Activated CD8-positive, alpha-beta memory T cell treated with anti-CD3 and anti-CD28 coated beads for 48 hours (primary cell): ENCODE measurements at places on chromosomes 16 and 17.

- DNase-seq, result no peak
Measured at GRCh38 chr17:41009301-41009760, 403 bp upstream of the KRTAP3-1 start.

DNA sequence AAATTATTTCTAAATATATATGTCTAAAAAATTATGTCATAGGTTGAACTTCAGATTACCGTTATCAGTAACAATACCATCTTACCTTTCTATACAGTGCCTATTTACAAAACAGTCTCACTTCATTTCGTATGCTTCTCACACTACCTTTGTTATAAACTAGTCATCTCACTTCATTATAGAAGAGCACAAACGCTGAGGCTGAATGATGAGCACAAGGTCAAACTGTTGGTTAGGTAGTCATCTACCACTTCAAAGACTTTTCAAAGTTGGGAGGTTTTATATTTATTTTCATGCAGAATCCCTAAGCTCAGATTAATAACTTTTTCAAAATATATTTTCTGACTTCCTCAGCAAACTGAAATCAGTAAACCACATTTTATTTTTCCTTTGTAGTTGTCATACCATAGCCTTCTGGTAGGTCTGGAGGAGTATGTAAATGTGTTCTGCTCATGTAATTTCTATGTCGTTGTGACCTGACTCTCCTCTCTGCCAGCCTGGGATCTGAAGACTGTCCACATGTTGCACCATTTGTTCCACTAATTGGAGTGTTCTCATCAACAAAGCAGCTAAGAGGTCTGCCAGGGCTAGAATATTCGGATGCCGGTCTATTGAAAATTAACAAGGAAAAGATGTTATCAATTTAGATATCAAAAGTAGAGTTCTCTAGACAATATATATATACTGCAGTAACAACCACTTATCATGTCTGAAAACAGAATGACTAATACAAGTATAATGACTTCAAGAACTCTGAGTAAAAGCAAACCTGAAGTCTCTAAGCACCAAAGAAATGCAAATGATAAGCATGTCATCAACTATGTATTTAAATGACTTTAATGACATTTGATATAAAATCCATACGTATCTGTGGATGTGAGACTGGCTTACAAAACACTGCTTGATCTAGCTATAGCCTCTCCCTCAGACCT is 73.9 kb downstream of the CEP95 start:
- no peak for DNase-seq

DNA sequence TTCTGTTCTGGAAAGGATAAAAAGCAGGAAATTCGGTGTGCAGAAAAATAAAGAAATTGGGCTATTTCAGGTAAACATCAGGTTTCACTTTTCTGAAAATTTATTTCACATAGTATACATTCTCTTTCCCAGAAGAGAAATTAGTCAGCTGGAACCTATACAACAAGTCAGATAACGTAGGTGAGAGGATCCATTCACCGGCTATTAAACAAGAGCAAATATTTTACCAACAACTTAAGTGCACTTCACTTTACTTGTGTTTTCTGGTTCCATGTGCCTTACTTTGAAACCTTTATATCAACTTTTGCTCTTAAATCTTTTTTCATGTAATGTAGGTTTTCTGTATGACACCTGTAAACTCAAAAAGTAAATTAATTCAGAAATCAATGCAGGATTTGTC is 839.7 kb downstream of the CDH11 start:
- no peak for DNase-seq

DNA sequence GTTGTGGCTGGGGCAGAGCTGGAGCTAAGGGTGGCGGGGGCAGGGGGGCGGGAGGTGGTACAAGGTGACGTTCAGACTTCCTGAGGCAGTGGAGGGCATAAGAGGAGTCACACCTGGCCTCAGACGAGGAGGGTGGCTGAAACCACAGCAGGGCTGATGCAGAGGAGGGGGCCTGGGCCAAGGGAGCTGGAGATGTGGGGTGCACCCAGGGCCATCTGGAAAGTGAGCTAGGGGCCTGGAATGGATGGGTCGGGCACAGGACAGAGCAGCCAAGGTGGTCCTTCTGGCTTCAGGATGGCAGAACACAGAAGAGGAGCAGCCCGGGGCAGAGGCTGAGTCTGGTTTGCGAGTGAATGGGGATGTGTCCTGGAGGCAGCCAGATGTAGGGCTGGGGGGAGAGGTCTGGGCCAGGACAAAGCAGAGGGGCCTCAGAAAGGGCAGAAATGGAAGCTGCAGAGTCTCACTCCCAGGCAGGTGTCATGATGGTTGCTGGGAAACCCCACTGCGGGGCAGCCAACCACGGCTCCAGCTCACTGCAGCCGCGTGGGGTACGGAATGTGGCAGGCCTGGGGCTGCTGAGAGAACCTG is 57.6 kb downstream of the PRMT7 start:
- DNase-seq, result no peak

- peak; percentile 57 for DNase-seq
Measured at GRCh38 chr17:28494445-28495188, 11.5 kb upstream of the FOXN1 start.

GRCh38 chr16:14112539-14112856 is 41.4 kb downstream of the MRTFB start:
- DNase-seq, result no peak

DNA sequence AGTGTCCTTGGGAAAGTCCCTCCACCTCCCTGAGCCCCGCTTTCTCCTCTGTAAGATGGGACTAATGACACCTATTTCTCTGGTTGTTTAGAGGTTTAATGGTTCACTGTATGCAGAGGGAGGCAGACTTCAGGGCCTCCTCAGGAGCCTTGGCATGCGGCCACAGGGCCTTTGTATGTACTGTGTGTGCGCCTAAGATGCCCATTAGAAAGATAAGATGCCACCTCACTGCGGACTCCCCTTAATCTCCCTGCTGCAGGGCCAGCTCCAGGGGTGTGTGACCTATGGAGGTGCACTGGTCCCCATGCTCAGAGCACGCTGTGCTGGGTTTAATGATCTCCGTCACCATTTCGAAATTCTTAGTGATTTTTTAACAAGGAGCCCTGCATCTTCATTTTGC is 59.3 kb downstream of the TMEM235 start:
- DNase-seq, result no peak

DNA sequence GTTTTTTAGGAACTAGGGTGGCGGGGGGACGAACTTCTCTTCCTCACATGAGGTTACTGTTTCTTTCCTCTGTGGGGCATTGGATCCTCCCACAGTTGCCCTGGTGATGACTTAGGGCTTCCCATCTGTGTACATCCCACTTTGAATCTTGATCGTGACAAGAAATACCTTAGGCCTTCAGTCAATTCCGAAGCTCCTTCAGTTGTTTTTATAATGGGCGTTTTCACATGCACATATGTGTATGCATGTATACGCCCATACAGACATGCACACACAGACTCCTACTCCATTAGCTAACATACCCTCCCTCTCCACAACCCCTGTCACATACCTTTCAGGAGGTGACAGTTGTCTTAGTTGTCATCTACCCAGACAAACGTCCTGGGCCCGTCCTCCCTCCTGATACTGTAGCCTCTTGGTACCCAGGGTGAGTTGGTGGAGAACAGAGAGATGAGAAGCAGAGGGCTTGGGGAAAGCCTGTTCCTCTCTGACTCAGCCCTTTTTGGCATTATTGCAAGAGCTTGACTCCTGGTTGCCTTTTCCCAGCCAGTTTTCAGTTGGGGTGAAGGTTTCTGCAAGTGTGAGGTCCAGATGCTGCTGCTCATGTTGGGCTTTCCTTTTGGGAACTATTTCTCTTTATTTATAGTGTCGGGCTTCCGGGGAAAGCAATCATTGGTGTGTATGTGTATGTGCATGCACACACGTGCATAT is 2.2 kb upstream of the AOC2 start:
- DNase-seq, result no peak

- DNase-seq, result no peak
Measured at GRCh38 chr17:38550661-38551060, 55.1 kb downstream of the SRCIN1 start.

DNA sequence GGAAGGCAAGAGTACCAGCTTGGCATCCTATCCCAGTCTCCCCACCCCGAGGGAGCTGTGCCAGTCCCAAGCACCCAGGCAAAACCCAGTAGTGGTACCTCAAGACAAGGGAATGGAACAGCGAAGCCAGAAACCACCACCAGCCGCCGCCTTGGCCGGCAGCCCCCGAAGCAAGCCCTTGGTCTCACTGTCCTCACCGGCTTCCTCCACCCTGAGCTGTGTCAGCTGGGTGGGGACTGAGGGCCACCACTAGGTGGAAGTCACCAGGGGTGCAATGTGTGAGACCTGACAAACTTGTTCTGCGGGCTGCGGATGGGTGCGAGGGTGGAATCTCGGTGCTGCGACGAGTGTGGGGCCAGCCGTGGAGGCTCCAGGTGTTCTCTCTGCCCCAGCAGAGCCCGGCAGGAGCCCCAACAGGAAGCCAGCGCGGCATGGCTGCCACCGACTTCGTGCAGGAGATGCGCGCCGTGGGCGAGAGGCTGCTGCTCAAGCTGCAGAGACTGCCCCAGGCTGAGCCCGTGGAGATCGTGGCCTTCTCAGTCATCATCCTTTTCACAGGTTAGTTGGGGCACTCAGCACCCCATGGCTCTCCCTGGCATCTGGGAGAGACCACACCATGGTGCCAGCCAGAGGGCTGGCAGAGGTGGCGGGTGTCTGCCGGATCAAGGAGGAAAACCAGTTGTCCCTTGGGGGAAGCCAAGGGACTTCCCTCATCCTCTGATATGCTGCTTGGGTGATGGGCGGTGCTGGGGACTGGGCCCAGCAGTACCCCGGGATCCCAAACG is 6.7 kb downstream of the SMIM5 start:
- no peak for DNase-seq

GRCh38 chr17:1384905-1385435 is 15.1 kb downstream of the YWHAE start:
- DNase-seq, result no peak

DNA sequence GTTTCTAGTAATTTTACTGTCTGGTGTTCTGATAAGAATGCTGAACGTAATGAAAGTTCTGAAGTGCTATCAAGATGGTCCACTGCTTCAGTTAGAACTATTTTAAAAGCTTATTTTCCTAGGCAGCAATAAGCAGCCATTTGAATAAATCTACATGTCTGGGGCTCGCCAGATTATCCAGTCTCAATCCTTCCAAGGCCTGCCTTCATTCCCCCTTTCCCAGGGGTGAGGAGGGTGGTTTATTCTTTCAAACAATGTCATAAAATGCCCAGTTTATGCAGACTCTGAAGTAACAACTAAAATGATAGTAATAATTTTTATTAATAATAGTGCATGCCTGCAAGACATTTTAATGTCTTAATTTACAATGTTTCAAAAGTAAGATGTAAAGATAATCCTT is 2.4 kb downstream of the CDH11 start:
- DNase-seq, result no peak

- DNase-seq, result no peak
Measured at GRCh38 chr17:44919411-44919810, 4.1 kb upstream of the GFAP start.

DNA sequence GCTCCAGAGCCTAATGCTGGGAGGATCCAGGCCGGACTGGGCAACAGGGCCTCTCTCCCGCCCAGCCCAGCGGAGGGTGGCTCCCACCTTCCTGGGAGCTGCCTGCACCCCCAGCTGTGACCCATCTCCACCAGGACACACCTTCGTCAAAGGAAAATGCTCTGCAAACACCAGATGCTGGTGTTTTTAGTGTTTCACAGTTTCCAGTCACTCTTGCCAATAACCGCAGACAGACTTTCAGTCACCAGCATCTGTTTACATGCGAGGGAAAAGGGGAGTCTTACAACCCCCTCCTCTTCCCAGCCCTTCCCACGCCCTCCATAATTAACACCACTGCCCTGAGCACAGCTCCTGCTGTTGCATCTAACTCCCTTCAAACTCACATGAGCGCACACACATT is 25.3 kb downstream of the KLHDC4 start:
- no peak for DNase-seq

GRCh38 chr17:75826561-75827307 is 17.5 kb downstream of the UNC13D start:
- DNase-seq, result no peak

GRCh38 chr17:57629886-57630285 is 115.2 kb downstream of the CCDC182 start:
- DNase-seq, result no peak

DNA sequence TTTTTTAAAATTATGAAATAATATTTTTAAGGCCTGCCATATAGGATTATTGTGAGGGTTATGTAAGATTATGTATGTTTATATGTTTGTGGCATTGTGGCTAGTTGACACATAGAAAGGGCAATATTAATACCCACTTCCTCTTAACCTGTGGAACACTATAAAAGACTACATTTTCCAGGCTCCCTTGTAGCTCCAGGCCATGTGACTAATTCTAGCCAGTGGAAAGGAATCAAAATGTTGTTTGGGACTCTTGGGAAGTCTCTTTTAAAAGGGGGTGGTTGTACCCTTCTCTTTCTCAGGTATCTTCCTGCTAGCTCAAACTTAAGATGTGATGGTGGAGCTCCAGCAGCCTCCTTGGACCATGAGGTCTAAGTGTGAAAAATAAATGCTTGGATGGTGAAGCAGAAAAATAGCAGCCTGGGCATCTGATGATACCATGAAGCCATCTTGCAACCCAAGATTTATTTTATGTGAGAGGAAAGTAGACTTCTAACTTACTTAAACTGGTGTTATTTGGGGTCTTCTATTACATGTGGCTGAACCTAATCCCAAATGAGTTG is 39.2 kb downstream of the TEKT5 start:
- DNase-seq, result no peak

DNA sequence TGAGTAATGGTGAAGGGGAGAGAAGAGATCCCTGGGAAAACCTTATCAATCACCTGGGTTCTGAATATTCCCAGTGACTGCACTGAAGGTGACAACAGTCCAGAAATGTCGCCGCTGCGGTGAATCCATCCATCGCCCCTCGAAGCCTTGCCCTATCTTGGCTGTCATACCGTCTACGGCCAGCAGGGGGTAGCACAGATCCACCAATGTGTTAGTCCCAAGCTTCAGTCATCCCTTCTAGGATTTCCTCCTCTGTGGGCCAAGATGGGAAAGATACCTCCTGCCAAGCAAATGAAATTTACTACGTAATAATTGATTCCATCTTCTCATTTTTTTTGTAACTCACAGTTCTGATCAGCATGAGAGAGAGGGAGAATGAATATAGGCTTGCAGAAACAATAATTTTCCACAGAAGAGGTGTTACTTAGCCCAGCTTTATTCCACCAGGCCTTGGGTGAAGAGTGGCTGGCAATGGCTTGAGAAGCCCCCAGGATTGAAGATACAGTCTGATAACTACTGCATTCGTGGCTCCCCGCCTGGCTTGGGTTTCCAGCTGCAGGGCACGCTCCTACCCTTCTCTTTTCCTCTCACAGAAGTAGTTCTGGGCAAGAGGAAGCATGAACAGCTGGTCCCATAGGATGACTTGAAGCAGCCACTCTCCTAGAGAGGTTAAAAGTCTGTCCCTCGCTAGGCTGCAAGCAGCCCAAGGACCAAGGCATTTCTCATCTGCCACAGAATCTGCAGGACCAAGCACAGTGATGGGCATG is 2.6 kb upstream of the FMNL1 start:
- DNase-seq, result peak; percentile 61

DNA sequence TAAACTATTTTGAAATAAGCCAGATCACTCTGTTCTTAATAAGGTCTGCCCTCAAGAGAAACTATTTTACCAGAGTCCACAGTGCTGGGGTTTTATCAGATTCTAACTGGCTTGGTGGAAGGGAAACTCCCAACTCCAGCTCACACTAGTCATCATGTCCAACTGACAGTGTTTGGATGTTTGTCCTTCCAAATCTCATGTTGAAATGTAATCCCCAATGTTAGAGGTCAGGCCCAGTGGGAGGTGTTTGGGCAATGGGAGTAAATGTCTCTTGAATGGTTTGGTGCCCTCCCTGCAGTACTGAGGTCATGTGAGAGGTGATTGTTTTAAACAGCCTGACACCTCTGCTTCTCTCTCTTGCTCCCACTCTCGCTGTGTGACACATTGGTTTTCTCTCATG is 1301.0 kb upstream of the CDH8 start:
- DNase-seq, result no peak

- DNase-seq, result no peak
Measured at GRCh38 chr16:11088831-11089230, 144.5 kb downstream of the CLEC16A start.
